HT1080 (cell line): ENCODE measurements at places on chromosomes 5 and 9. TPM values are rescaled to one million over a fixed set of nuclear protein-coding genes. Genes with fewer than 3 reads are reported as not detected.

Gene POLK
- total RNA-seq, result 14.7 and 15.8 TPM in 2 replicates

Gene ARHGAP26
- total RNA-seq, result 4.8 and 9.9 TPM in 2 replicates

Gene NXNL2
- 0.77 and 1.0 TPM in 2 replicates for total RNA-seq

Gene PHF2
- 13.5 and 13.6 TPM in 2 replicates for total RNA-seq

Gene NFIL3
- total RNA-seq, result 5.9 and 6.1 TPM in 2 replicates

Gene MRPL36
- 134 and 149 TPM in 2 replicates for total RNA-seq

Gene IPO11
- 23.4 and 24.7 TPM in 2 replicates for total RNA-seq

Gene PDE6A
- total RNA-seq, result not detected in 2 replicates

Gene CCDC192
- total RNA-seq, result not detected in 2 replicates

Gene ANKRD20A1
- total RNA-seq, result 11.8 and 12.3 TPM in 2 replicates

Gene C9orf72
- 6.1 and 6.4 TPM in 2 replicates for total RNA-seq

Gene GLDC
- 5.3 and 5.5 TPM in 2 replicates for total RNA-seq

Gene CSF1R
- 2.3 and 3.9 TPM in 2 replicates for total RNA-seq

Gene LECT2
- not detected in 2 replicates for total RNA-seq

Gene ITGA1
- total RNA-seq, result 2.5 and 5.6 TPM in 2 replicates

Gene BTNL8
- total RNA-seq, result 0.18 TPM in 1 of 2 replicates, not detected in the other

Gene DBH
- total RNA-seq, result not detected in 2 replicates

Gene PCDHA1
- 0.03 and 0.23 TPM in 2 replicates for total RNA-seq

Gene C9
- total RNA-seq, result not detected in 2 replicates

Gene RNF183
- not detected in 2 replicates for total RNA-seq

Gene PCDHB10
- 0.11 TPM in 1 of 2 replicates, not detected in the other for total RNA-seq

Gene CCDC171
- 0.77 and 0.80 TPM in 2 replicates for total RNA-seq
